ENCODE measurements at places on chromosomes 1 and 21.
A peak's percentile ranks its signal among the peaks of the same experiment; 100 is the strongest.

DNA sequence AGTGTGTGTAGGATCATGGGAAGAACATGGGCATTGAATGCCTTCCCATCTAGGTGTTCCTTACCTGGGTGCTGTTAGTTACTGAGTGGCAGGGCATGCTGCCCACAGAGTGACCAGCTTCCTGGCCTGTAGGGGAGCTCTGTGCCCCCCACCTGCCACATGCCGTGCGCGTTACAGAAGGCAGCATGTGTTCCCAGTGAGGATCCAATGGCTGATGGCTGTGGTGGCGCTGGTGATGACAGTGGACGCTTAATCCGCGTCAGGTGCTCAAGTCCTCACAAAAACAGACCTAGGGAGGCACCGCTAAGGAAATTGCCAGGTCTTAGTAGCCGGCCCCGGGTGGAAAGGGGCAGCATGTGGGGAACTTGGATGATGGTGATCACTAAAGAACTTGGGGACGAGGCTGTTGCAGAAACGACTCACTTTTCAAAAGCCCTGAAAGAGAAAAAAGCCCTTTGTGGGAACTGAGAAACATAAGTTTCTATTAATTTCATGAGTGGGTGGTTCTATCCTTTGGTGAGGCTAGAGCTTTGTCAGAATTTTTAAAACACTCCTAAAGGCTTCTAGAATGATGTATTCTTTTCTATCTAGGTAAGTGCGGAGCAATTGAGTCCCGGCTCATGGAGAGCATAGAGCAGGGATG lies 93.2 kb downstream of the PRDM2 start:
- DNase-seq, result no peak

GRCh38 chr1:169753549-169753948 lies 19.7 kb upstream of the SELE start:
- DNase-seq, result no peak

GRCh38 chr1:42209526-42210251 lies 45.1 kb upstream of the GUCA2A start:
- no peak for DNase-seq

DNA sequence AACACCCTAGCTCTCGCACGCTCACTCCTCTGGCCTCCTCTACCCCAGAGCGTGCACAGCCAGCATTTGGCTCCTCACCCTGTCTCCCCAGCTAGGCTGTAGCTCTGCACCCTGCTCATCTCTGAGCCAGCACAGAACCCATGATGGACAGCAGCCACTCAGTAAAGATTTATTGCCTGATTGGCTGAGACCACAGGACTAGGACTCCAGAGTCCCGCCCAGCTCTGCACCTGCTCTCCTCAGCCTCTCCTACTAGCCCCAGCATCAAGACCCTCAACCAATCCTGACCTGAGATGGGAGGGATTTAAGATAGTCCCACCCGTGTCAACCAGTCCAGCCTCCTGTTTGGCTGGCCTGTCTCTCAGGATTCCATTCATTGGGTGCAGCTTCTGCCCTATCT lies 9.3 kb downstream of the C1QB start:
- peak; percentile 11 for DNase-seq

DNA sequence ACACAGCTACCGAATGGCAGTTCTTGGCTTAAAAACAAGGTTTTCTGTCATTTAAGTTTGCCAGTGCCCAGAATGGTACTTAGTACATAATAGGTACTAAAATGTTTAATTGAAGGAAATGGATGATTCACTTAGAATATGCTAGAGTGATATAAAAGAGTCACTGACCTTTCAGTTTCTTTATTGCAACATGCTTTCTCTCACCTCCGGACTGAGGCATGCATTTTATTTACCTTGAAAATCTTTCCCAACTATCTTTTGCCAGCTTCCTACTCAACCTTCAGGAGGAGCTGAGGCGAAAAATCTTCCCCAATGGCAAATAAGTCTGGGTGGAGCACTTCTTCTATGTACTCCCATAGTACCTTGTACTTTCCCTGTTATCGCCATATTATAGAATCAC lies 244.9 kb downstream of the ZNF648 start:
- DNase-seq, result no peak

GRCh38 chr1:95994643-95995042 lies 726.9 kb upstream of the PTBP2 start:
- DNase-seq, result no peak

DNA sequence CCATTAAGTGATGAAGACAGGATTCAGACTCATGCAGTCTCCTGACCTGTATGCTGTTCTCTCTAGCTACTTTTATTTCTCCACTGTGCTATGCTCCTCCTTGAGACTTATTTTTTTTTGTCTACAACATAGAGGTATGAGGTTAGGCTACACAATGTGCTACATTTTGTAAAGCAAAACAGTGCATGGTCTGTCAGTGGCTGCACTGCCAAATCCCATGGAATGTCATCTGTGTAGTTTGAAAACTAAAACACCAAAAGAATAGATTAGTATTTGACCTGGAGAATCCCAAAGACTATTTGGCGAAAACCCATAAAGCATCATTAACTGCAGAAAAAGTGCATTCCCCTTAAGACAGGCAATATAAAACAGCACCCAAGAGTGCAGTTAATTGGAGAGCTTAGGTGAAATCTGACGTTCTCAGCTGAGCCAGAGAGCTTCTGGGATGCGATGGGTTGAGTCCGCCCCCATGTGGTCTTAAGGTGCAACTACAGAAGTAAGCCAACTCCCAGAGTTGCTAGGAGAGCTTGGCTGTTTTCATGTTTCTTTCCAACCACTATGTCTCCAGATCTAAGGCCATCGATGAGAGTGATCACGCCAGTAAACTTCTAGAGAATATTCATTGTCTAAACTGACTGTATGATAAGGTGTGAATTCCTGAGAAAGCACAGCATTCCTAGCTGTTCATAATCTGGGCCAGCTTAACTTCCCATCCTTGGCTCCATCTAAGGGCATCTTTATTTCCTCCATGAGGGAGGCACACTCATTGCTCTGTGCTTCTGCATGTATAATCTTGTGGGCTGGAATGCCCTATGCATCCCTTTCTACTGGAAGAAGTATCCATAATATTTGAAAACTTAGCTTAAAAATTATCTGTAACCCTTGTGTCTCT lies 20.7 kb upstream of the CYP2J2 start:
- DNase-seq, result peak; percentile 55

DNA sequence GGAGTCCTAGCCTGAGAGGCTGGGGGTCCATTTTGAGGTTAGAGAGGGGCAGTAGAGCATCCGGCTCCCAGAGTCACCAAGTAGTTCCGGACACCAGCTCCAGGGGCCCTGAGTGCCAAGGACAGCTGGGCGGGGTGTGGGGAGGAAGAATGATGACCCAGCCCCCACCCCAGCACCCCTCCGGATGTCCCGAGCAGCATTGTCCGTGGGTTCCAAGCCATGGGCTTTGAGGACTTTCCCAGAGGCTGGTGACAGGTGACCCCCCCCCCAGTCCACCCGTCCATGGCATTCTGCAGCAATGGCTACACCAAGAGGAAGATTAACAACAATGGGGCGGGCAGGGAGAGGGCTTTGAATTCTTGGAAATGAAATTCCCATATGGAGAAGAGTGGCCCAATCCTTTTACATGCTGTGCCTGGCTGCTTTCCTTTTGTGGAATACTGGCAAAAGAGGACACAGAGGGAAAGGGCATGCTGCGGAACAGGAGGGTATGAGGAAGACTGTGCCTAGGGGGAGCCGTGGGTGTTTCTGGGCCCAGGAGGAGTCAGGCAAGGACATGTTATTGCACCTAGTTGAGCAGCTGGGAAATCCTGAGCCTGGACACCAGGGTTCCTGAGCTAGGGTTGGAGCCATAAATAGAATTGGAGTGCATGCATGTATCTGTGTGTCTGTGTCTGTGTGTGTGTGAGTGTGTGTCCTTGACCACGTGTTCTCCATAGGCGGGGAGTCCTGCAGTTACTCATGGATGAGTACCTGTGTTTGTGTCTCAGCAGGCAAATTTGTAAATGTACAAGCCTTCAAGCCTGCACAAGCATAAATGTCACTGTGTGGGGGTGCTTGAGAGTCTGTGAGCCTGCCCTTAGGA lies 956 bp downstream of the ATP1A2 start:
- no peak for DNase-seq

GRCh38 chr1:34747638-34747941 lies 7.3 kb upstream of the GJB5 start:
- DNase-seq, result no peak

DNA sequence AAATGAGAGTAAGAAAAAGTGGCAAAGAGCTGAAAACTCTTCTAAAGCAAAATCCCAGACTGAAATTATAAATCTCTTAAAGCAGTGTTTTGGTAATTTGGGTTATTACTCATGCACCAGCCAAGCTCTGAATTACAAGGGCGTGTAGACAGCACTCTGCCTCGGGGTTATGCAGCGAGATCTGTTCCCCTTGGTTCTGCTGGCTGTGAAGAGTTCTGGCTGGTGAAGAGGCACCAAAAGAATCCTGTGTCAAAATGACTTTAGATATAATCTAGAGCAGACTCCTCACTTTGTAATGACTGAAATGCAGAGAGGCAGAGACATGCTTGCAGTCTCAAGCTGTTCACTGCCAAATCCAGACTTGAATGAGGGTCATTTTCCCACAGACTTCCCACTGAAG lies 461.8 kb upstream of the CXADR start:
- no peak for DNase-seq

DNA sequence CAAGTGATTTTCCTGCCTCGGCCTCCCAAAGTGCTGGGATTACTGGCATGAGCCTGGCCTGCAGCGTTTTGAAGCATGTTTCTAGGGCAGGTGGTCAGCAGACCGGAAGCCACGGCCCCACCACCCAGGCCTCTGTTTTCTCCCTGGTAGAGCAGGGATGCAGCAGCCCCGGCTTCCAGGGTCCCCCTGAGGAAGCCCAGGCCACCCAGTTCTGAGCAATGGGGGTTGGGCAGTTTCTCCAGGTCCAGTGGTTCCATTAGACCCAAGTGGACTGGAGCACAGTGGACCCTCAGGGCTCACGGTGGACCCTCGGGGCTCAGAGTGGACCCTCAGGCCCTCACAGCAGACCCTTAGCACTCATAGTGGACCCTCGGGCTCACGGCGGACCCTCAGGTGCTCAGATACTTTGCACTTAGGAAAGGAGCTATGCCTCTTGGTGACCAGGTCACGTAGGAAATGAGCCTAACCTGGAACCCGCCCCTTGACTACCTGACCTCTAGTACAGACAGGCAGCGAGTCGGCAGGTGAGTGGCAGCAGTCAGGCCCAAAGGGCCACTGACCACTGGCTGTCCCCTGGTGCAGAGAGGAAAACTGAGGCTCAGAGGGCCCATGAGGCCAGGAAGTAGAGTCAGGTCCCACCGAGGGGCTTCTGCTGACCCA lies 4.6 kb upstream of the FNDC10 start:
- no peak for DNase-seq

GRCh38 chr1:190602325-190602724 lies 124.7 kb upstream of the BRINP3 start:
- no peak for DNase-seq

DNA sequence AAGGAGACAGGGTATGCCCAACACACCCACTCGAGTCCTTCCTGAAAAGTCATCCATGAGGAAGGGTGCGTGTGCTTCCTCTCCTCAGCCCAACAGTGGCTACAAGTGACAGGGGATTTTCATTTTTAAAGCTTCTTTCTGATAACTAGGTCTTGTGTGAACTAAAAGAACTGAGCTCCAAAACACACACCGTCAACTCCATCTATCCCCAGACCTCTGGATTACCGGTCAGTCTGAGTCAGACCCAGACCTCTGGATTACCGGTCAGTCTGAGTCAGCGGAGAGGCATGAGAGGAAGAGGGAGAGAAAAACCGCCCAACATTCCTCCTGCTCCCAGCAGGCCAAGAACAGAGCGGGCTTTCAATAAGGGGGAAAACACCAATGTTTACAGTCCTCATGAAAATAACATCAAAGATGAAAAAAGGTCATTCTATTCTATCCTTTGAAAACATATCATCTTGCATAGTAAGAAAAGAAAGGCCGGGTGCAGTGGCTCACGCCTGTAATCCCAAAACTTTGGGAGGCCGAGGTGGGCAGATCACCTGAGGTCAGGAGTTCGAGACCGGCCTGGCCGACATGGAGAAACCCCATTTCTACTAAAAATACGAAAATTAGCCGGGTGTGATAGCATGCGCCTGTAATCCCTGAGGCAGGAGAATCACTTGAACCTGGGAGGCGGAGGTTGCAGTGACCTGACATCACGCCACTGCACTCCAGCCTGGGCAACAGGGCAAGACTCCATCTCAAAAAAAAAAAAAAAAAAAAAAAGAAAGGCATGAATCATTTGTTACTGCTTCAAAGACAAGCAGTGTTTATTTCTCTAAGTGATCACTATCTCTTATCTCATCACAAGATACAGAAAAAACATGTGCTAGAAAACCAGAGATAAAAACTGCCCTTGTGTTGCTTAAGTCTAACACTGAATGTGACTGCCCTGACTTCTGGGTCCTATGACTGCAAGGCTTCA lies 3.4 kb downstream of the PTTG1IP start:
- DNase-seq, result peak; percentile 26

DNA sequence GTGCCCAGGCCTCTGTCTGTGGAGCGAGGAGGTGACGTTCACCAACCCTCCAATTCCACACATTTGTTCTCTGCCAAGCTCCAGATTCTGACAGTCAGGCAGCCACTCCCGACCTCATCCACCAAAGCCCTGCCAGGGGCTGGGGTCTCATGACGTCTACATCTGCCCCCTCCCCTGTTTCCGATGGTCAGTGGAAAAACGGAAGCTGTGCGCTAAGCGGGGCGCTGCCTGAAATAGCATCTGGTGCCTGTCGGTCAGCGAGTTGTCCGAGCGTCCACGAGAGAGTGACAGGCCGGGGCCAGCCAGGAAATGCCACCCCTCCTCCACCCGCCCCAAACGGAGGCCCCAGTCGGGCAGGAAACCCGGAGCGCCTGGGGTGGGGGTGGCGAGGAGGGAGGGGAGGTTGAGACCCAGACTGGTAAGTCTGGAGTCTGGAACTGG lies 3.2 kb upstream of the TAL1 start:
- no peak for DNase-seq

GRCh38 chr1:39098546-39099250 lies 72.5 kb downstream of the NDUFS5 start:
- DNase-seq, result peak; percentile 85

- no peak for DNase-seq
Measured at GRCh38 chr21:27536319-27536718, 569.4 kb upstream of the ADAMTS5 start.

DNA sequence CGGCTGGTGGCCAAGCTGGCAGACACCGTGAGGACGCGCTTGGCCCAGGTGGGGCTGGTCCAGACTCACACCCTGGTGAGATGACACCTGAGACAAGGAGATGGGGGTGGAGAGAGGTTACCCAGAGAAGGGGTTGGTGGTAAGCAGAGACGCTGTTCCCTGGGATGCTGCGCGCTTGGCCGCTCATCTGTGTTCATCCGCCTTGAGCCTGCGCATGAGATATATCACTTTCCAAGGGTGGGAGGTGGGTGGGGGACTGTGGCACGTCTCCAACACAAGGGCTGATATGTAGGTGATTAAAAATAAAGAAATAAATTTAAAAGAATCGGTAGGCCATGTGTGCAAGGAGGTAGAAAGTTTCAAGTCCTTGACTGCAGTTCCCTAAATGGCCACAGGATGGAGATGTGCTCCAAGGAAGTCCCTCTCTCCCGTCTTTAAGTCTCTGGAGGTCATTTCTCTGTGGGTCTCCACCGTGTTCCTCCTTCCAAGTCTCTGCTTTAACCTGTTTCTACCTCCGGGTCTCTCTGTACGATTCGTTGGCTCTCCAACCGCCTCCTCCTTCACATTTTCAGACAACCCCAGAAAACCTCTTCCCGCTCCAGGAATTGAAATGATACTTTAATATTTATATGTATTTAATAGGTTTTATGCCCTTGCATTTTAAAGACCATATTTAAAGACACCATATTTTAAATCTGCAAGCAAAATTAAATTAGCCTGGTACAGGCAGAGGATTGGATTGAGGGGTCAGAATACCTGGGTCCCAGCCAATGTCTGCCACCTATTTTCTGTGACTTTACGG lies 4.5 kb downstream of the TTC24 start:
- peak; percentile 80 for DNase-seq

- no peak for DNase-seq
Measured at GRCh38 chr1:1670866-1671265, 12.1 kb upstream of the CDK11B start.

All from inflammatory macrophage treated with lipopolysaccharide for 4 hours (primary cell).